ENCODE measurements at places on chromosomes 12 and 14. TPM values are rescaled to one million over a fixed set of nuclear protein-coding genes. Genes with fewer than 3 reads are reported as not detected.

TMEM63C gene
- total RNA-seq: not detected

- no peak for DNase-seq
- H3K27me3 ChIP-seq: no peaks in the 10 kb centered on the region
- no peaks in the 10 kb centered on the region for H3K4me1 ChIP-seq
- no peak overlapping the region for H3K4me3 ChIP-seq
- H3K27ac ChIP-seq: no peak overlapping the region
These were observed 6.5 kb downstream of the PDE3A start for GRCh38 chr12:20374795-20375194.

DNA sequence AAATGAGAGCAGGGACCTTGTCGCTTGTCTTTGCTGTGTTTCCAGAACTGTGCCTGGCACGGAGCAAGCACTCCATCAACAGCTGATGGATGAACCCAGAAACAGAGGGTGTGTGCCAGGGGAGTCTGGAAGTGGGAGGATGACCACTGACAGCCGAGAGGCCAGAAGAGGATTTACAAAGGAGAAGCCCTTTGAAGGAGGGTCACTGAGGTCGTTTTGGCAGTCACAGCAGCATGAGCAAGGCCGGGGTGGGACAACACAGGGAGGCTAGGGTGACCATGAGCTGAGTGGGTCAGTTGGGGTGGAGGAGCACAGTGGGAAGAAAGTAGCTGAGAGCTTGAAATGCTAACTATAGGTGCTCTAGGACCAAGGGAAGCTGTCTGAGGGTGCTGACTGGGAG is 199.6 kb downstream of the NTF3 start:
- H3K4me1 ChIP-seq: no peaks in the 10 kb centered on the region
- no peaks in the 10 kb centered on the region for H3K27me3 ChIP-seq
- H3K36me3 ChIP-seq: no peaks in the 10 kb centered on the region

- H3K4me3 ChIP-seq: no peak overlapping the region
- no peaks in the 10 kb centered on the region for H3K36me3 ChIP-seq
- H3K27me3 ChIP-seq: peaks cover 55% of the 10 kb centered on the region
These were observed 18.6 kb upstream of the GPATCH2L start for GRCh38 chr14:76133103-76133502.

DNA sequence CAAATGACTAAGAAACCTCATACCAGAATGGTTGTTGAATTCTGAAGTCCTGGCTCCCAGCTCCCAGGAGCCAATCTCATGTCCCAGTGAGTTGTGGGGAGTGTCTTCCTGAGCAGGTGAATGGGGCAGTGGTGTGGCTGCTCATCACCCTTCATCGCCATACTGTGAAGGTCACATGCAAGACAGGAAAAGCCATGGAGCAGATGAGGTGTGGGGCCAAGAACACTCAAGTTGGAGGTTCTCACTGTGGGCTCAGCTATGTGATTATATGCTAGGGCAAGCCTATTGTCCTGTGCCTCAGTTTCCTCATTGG is 16.6 kb upstream of the TSPAN11 start:
- peak overlapping the region; percentile 48 for H3K27ac ChIP-seq
- peaks cover 23% of the 10 kb centered on the region for H3K4me1 ChIP-seq
- H3K36me3 ChIP-seq: no peaks in the 10 kb centered on the region
- no peaks in the 10 kb centered on the region for H3K27me3 ChIP-seq
- no peak overlapping the region for H3K4me3 ChIP-seq

Data from GM23248 (cell line).